NCI-H187 (cell line): ENCODE measurements at places on chromosomes 5 and 9.

DNA sequence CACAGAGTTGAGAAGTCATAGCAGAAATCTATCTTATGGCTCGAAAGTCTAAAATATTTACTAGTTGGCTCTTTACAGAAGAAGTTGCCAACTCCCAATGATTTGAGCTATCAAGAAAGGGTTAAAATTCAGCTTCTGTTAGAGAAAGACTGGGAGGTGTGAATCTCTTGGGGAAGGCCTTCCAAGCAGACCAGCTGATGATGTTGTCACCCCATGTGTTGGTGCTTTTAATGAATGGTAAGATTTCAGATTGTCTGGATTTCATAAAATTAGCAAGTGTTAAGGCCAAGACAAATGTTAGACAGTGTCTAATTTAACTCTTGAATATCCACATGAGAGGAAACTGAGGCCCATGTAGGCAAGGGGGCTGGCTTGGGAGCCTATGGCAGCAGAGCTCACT lies 63.9 kb downstream of the PPARGC1B start:
- DNase-seq: no peak

- no peak for DNase-seq
Observed at GRCh38 chr5:74482990-74483389, 157.5 kb downstream of the ENC1 start.

- DNase-seq: no peak
Observed at GRCh38 chr9:109639674-109640579, 140.1 kb upstream of the PALM2AKAP2 start.

DNA sequence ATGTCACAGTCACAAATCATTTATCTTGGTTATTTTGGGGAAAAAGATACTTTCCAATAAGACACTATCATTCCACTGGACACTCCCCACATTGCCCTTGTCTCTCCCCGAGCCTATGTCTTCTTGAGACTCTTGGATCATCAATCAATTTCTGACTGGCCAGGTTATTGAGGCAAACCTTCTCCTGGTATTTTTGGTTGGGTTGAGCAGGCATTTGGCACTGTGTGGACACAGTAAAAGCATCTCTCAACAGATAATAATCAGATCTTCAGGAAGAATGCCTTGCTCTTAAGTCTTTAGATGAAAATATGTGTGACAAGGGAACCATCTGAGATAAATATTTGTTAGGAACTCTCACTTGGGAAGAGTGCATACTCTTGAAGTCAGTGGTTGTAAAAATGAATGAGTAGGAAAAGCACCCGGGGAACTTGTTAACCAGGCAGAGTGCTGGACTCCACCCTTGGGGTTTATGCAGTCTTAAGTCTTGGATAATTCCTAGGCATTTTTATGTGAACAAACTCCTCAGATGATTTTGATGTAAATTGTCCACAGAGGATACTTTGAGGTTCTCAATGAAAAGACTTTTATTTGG lies 223.8 kb upstream of the CLINT1 start:
- no peak for DNase-seq

GRCh38 chr9:120742951-120743416 lies 28.7 kb upstream of the MEGF9 start:
- DNase-seq: no peak
